Skin of body (tissue), 3 donors: ENCODE measurements at places on chromosomes 7 and 10. TPM values are rescaled to one million over a fixed set of nuclear protein-coding genes. Genes with fewer than 3 reads are reported as not detected.

The MRM2 gene
- 12.4 TPM for total RNA-seq

The ERVW-1 gene
- 0.20 TPM for total RNA-seq

The C10orf62 gene
- total RNA-seq = 0.20 TPM

The SSMEM1 gene
- not detected for total RNA-seq

The HOXA9 gene
- 9.6 TPM for total RNA-seq

The GSAP gene
- total RNA-seq = 7.4 TPM

The OGA gene
- total RNA-seq = 217 TPM

The AKR1C2 gene
- total RNA-seq = 4.5 TPM

The GRM3 gene
- 0.20 TPM for total RNA-seq

The KCP gene
- 1.4 TPM for total RNA-seq

- DNase-seq = no peak
Measured at GRCh38 chr10:53918755-53919154, 882.3 kb downstream of the PCDH15 start.

DNA sequence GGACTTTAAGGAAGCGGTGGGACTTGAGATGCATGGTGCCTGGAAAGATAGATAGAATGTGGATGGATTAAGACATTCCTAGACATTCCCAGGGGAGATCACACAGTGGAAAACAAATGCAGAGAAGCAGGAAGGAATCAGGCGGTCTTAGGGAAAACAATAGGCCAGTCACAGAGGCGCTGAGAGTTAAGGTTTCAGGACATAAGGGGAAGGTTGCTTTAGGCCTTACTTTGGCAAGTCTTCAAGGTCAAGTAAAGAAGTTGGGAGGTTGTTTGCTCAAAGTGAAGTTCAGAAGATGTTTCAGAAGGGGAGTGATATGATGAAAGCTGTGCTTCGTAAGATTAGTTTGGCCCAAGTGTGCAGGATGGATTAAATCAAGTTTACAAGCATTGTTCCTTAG is 109.4 kb downstream of the SUGCT start:
- DNase-seq = no peak

DNA sequence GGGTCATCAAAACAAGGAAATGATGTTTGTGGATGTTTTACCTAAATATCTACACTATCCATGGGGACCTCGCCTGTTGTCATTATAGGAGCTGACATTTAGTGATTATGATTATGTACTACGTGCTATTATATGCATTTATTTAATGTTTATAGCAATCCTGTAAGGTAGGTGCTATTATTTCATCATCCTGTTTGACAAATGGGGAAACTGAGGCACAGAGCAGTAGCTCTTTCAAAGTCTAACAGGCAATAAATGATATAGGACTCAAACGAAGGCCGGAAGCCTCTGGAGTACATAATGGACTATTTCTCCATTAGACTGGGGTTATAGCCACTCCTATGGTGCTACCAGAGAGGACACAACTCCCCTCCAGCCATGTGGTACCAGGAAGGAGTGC is 60.6 kb upstream of the KDM7A start:
- DNase-seq = no peak

DNA sequence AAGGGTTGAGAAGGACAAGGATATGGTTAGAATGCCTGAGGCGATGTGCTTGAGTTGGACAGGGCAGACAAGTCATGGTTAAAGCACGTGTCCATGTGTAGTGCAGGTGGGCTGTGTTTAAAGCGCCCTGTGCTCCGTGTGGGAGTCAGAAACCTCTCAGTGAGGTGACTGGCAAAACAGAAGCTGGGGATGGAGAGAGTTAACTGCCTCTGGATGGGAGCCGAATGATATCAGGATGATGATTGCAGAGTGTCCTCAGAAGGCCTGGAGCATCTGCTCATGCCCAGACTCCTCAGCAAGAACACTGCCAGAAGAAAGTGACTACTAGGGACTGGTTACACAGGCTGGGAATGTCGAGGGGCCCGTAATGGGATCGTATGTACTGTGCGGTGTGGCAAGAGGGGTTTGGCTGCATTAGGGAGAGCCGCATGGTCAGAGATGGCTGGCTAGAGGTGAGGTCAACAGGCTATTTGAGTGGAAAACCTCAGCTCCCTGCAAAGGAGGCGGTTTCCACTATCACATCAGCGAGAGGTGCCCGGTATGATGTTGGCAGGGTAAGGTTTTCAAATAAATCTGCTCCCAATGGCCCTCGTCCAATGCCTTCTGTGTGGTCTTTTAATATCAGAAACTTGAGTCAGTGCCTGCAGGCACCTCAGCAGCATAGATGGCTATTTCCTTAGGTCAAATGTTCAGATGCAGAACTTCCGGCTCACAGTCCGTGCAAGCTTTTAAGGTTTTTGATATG is 26.1 kb upstream of the MRC1 start:
- peak; percentile 3 for DNase-seq

- no peak for DNase-seq
Measured at GRCh38 chr7:18128846-18129245, 101.2 kb upstream of the PRPS1L1 start.

- no peak for DNase-seq
Measured at GRCh38 chr10:129768437-129769355, 195.4 kb downstream of the EBF3 start.

GRCh38 chr7:90858546-90858945 is 262.4 kb downstream of the CDK14 start:
- DNase-seq = no peak

GRCh38 chr7:95327356-95327755 is 3.0 kb upstream of the PON1 start:
- no peak for DNase-seq

GRCh38 chr7:71349682-71350481 is 217.9 kb downstream of the GALNT17 start:
- no peak for DNase-seq

DNA sequence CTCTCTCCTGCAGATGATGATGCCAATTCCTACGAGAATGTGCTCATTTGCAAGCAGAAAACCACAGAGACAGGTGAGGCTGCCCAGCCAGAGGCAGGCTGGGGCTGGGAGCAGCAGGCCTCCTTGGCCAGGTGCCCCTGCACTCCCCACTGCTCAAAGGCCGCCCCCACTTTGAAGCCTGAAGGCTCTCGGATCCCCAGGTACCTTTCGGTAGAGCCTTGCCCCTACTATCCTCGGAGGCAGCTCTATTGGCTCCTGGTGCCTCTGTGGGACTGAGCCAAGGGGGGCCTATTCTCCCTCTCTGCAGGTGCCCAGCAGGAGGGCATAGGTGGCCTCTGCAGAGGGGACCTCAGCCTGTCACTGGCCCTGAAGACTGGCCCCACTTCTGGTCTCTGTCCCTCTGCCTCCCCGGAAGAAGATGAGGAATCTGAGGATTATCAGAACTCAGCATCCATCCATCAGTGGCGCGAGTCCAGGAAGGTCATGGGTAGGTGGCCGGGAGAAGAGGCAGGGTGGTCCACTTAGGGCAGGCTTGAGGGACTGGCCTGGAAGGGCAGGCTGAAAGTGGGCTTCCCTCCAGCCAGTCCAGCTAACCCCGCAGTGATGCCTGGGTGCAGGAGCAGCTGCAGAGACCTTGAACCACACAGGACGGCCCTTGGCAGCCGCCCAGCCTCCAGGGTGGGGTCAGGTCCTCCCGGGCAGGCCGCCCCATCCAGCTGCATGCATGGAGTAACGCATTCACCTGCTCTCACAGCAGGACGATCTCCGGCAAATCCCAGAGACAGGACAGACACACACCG is 14.1 kb downstream of the LAT2 start:
- no peak for DNase-seq

GRCh38 chr7:69651101-69651590 is 52.9 kb downstream of the AUTS2 start:
- no peak for DNase-seq

DNA sequence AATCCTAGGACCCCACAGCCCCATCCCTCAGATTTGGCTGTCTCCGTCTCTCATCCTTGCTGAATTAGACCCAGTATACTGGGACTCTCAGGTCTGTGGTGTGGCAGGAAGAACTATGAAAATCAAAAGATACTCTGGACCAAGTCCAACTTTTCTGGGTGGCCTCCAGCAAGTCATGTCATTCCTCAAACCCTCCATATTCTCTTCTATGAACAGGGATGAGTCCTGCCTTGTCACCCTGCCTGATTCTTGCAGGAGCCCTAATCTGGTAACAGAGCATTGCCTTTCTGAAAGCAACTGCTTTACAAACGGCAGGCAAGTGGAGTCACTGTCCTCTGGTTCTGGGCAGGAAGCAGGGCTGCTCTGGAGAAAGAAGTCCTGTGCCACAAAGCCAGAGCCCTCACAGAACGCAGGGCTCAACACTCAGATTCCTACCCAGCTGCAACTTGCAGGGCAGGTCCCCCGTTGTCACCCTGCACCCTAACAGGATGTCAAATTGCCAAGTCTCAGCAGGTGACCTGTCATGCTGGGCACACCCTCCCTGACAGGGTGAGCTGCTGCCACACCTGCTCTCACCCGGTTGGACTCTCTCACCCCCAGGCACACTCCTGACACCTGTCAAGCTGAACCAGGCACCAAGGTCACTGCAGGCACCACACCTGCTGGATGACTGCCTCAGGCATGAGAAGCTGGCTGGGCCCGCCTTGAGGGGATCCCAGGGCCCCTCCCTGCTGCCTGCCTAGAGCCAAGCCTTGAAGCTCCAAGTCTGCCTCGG is 227.7 kb downstream of the KCNMA1 start:
- DNase-seq = no peak

DNA sequence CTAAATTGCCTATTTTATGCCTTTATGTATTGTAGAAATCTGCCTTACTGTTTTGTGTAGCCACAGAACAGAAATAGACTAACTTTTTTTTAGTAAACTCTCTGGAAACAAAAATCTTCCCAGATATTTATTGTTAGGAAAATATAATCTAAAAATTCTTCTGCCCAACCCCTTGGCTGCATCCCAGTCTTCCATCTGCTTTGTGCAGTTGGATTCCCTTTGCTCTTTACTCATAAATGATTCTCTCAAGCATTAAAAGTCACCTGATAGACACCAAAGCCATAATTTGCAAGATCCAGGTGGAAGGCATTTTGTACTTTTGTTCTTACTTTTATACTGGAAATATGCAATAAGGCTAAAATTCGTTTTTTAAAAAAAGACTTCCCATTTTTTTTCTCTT is 6.1 kb upstream of the CAV2 start:
- peak; percentile 33 for DNase-seq

DNA sequence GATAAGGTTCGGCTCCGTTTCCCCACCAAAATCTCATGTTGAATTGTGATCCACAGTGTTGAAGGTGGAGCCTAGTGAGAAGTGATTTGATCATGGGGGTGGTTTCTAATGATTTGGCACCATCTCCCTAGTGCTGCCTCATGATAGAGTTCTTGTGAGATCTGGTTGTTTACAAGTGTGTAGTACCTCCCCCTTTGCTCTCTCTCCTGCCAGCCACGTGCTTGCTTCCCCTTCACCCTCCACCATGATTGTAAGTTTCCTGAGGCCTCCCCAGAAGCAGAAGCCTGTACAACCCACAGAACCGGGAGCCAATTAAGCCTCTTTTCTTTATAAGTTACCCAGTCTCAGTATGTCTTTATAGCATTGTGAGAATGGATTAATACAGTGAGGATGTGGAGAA is 12.1 kb upstream of the LRGUK start:
- DNase-seq = no peak

GRCh38 chr7:114073701-114074100 is 154.9 kb upstream of the PPP1R3A start:
- no peak for DNase-seq

GRCh38 chr10:1960982-1961381 is 223.7 kb upstream of the ADARB2 start:
- no peak for DNase-seq

DNA sequence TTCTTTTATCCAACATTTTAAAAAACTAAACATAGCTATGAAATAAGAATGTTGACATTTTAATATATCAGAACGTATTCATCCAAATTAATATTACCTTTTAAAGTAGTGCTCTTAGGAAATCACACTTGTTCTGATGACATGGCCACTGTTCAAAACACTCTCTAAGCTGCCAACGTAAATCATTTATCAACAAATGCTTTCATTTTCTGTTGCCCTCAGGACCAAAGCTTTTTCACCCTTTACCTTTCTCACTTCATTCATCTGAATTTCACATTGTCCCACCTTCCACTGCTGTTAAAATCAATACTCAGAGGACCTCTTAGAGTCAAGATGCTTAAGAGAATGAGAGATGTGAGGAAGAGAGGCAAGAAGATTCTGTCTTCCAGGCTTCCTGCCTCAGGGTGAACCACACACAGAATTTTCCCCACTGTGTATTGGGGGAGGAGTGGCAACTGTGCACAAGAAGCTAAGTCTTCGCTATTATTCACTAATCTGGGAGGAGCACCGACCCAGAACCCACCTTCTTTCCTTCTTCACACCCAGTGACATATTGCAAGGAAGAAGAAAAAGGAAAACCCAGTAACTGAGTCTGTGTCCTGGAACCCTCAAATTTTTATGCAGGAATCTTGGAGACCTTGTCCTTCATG is 21.0 kb downstream of the HIBADH start:
- DNase-seq = no peak

DNA sequence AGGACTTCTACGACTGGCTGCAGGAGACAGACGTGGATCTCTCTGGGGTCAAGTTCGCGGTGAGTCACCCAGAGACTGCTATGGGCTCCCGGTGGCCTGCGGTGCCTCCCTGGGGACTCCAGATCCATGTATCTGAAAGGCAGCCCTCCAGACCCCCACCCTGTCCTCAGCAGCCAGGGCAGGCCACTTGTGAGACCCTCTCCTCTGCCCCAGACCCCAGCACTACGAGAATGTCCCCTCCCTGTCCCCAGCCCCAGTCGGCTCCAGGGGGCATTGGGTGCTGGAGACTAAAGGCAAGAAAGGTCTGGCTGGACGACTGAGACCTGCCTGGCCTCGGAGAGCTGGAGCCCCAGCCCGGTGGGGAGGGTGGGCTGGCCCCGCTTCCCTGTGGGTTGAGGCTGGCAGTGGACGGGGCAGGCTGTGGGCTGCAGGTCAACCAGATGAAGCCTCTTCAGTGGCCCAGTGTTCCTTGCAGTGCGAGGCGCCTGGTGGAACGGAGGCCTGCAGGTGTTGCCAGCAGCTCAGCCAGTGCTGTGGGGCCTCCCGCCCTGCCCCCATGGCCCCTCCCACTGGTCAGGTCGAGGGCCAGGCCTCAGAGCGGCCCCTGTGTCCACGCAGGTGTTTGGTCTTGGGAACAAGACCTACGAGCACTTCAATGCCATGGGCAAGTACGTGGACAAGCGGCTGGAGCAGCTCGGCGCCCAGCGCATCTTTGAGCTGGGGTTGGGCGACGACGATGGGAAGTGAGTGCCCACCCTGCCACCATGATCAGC is 13.8 kb downstream of the TMEM120A start:
- no peak for DNase-seq

DNA sequence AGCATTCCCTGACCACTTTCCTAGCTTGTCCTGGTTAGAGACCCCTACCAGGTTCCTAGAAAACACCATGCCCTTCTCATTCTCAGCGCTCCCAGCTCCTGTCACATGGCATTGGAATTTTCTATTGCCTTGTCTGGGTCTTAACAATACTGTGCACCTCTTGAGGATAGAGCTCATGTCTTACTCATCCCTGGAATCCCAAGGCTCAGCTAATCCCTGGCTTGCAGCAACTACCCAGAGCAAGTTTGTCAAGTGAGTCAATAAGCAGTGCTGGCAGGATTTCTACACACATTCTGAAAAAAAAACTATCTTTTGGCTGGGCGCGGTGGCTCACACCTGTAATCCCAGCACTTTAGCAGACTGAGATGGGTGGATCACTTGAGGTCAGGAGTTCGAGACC is 11.7 kb upstream of the PRDX3 start:
- no peak for DNase-seq
